ENCODE measurements at places on chromosomes 12 and 14.

- DNase-seq, result no peak
These were observed 640.3 kb downstream of the TMEM121 start for GRCh38 chr14:106166650-106167204.

- no peak for DNase-seq
These were observed 230.9 kb downstream of the BTG1 start for GRCh38 chr12:91914701-91915100.

- DNase-seq, result no peak
These were observed 48.5 kb downstream of the CDC42BPB start for GRCh38 chr14:103008768-103009357.

- DNase-seq, result no peak
These were observed 555.2 kb downstream of the DIO2 start for GRCh38 chr14:79656056-79656455.

DNA sequence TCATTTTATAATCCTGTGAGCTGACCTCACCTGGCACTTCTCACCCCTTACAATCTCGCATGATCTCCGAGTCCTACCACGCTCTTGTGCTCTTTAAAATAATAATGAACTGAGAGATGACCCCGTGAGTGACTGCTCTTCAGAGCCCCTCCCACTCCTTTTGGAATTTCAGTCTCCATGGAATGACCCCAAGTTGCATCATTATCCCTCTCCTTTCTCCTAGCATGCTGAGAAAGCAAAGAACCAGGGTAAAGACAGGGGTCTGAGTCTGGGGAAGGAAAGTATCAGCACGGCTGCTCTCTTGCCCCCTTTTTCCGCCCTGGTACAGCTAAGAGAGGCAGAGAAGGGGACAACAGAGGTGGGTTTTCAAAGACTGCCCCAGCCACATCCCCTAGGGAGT is 178.3 kb upstream of the PLEKHA5 start:
- no peak for DNase-seq

DNA sequence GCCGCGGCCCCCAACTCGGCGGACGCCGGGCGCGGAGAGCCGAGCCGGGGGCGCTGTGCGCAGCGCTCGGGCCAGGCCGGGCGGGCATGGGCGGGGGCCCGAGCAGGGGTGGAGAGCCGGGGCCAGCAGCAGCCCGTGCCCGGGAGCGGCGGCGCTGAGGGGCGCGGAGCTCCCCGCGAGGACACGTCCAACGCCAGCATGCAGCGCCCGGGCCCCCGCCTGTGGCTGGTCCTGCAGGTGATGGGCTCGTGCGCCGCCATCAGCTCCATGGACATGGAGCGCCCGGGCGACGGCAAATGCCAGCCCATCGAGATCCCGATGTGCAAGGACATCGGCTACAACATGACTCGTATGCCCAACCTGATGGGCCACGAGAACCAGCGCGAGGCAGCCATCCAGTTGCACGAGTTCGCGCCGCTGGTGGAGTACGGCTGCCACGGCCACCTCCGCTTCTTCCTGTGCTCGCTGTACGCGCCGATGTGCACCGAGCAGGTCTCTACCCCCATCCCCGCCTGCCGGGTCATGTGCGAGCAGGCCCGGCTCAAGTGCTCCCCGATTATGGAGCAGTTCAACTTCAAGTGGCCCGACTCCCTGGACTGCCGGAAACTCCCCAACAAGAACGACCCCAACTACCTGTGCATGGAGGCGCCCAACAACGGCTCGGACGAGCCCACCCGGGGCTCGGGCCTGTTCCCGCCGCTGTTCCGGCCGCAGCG is 639 bp downstream of the FZD10 start:
- no peak for DNase-seq

DNA sequence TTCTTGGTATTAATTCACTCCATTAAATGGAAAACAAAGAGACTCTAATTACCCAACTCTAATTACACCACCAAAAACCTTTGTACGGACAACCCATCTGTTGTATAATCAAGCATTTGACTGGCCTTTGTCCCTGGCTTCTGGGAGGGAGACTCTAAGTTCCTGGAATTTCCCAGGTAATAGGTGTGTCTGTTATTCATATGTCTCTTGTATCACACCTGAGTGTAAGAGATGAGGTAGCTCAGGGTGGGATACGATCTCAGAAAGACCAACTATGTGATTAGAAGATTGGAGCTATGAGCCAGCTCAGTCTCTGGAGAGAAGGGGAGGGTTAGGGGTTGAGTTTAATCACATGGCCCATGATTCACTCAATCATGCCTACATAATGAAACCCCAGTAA is 94.7 kb upstream of the PLXNC1 start:
- DNase-seq, result no peak

GRCh38 chr12:50188241-50188781 is 21.1 kb upstream of the CERS5 start:
- no peak for DNase-seq

DNA sequence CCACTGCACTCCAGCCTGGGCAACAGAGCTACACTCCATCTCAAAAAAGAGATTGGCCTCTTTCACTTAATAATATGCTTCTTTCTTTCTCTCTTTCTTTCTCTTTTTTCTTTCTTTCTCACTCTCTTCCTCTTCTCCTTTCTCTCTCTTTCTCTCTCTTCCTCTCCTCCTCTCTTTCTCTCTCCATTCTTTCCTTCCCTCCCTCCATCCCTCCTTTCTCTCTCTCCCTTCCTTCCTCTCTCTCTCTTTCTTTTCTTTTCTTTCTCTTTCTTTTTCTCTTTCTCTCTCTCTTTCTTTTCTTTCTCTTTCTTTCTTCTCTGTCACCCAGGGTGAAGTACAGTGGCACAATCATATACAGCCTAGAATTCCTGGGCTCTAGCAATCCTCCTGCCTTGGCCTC is 38.4 kb downstream of the IRF2BPL start:
- no peak for DNase-seq

DNA sequence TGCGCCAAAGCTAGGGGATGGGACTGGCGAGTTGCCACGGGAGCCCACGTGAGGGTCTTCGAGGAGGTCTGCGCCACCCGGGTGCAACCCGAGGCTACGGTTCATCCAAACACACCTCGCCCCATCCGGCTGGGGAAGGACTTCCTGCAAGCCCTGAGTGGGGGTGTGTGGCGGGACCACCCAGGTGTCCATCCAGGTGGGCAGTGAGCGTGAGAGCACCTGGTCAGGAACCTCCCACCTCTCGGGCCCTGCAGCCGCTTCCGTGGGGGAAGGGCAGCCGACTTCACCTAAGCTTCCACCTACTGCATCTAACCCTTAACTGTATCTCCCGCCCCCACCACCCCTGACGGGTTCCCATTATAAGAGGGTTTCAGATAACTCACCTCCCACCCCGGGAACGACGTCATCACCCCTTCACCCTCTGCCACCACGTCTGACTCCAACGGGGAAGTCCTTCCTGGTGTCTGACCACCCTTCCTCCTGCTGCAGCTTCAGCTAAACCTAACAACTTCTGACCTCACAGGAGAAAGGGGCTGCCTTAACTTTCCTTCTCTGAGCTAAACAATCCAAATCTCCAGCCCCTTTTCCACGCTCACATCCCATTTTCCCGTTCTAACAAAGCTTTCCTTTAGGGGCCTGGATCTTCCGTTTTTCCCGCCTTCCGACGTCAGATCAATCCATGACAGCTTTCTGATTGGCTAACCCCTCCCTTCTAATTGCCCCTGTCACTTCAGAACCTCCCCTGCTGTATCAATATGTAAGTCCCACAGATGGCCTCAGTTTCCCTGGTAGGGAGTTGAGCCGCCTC is 27.4 kb upstream of the SMUG1 start:
- DNase-seq, result peak; percentile 32

- peak; percentile 42 for DNase-seq
These were observed 46.2 kb downstream of the KDM2B start for GRCh38 chr12:121534495-121535148.

- no peak for DNase-seq
These were observed 222.1 kb downstream of the RPS29 start for GRCh38 chr14:49363821-49364751.

DNA sequence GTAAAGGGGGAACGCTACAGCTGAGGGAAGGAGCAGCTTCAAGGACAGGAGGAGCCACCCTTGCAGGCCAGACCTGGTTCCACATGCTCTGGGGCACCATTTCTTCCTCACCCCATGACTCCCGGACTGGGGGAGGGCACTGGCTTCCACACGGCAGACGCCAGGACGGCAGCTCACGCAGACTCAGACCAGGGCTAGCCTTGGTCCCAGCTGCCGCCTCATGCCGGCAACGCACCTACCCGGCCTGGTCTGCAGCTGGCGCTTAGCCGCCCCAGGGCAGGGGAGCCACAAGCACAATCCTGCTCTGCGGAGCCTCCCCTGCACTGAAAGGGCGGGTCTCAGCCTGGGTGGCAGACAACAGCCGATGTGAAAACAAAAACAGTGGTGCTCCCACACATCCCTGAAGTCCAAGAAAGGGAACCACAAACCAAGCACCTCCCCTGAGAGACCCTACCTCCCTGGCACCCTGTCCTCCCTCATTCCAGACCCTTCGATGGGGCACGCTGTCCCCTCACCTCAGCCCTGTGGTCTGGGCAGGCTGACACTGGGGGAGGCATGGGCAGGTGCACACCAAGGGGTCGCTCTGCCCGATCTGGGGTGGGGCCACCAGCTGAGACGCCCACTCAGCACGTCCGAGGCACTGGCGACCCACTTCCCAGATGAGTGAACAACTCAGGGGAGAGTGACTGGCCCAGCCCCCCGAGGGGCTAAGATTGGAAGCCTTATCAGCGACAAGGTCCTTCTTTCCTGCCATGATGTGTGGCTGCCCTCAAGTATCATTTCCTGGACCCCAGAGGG is 65.0 kb downstream of the CHGA start:
- no peak for DNase-seq

GRCh38 chr12:31029468-31029867 is 44.2 kb upstream of the DDX11 start:
- DNase-seq, result no peak

DNA sequence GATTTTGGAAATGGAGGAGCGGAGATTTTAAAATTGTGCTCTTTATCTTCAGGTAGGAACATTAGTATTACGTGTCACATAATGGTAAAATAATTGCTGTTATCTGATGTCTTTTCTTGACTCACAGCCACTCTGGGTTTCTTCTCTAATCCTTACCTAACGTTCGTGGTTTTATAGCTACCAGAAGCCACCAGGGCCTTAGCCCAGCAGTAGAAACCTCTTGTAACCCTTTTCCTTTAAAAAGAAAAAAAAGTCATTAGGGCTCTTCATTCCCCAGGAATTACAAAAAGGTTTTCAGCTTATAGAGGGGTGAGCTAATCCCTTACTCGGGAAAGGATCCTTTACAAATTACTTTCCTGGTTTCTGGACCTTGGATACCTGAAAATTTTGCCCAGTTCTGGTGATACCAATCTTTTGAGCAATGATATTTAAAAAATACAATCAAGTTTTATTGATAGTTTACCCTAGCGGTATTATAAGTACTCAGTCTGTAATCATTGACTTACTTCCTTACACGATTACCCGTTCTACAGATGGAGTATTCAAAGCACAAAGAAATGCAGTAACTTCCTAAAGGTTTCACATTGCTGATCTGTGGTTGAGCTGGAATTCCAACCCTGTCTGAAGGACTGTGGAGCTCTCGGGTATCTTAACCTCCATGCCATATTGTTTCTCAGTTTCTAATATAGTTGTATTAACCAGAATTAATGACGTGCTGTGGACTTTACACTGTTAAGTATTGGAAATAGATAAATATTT is 1.6 kb downstream of the GABARAPL1 start:
- no peak for DNase-seq

- DNase-seq, result no peak
These were observed 30.1 kb downstream of the NPC2 start for GRCh38 chr14:74462993-74463392.

GRCh38 chr12:92640691-92641090 is 62.1 kb upstream of the PLEKHG7 start:
- no peak for DNase-seq

DNA sequence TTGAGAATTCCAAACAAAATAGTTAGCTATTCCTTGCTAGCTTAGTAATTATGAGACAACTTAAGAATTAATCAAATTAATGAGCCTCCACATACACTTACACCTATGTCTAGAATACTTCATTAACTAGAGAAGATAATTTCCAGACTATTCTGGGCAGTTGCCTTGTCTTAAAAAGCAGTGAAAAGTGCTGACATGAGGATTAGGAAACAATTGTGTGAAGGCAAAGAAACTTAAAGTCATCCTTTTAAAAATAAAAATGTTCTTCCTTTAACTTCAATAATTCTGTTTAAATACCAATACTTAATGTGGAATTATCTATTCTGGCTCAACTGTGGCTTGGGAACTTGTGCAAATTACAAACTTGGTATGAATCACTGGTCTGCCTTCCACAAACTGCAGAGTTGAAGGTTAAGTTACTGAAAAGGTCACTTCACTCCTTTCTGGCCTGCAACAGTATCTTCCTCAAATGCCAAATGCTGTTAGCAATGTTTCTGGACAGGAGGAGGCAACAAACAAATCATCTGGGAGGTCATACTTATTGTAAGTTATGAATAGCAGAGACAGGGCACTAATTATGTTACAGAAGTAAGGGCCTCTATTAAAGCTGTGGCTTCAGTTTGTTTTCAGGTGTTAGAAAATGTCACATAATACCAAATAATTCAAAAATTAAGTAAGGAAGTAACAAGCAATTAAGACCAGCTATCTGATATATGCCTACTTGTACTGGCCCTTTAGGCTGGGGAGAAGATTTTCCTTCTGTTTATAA is 19.2 kb downstream of the PPTC7 start:
- no peak for DNase-seq

DNA sequence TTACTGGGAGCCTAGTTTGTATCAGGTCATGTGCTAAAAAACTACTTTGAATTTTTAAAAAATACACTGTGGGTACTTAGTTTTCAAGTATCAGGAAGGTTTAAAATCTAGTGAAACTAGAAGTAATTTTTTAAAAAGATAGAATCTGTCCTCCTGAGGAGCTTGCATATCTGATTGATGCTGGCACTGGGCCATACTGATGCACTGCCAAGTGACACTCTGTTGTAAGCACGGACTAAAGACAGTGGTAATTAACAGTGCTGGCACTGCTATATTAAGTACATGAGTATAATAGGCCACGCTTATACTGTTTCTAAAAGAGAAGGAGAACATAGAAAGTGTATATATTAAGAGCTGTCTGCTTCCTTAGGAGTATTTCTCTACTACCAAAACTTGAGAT is 10.0 kb upstream of the TBC1D30 start:
- DNase-seq, result no peak

- no peak for DNase-seq
These were observed 40.6 kb downstream of the ANO2 start for GRCh38 chr12:5904441-5904840.

DNA sequence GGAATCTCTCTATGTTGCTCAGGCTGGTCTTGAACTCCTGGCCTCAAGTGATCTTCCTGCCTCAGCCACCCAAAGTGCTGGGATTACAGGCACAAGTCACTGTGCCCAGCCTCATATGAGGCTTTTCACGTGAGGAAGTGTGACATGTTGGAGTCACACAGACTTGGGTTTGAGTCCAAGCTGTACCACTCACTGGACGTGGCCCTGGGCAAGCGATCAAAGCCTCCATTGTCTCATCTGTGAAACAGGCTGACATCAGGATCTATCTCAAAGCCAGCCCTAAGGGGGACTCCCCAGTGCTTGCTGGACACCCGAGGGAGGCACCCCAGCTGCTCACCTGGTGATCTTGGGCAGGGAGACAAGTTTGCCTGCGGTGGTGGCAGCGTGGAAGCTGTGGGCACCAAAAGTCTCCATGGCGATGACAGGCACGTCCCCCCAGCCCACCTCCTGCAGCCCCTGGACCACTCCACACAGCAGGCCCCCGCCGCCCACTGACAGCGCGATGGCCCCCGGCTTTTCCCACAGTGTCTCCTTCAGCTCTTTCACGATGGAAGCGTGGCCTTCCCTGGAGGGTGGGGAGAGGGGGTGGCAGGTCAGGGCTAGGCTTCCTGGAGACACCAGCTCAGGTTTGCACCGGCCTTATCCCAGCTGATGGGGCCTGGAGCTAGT is 6.7 kb downstream of the SDS start:
- DNase-seq, result no peak

All from stimulated activated CD8-positive, alpha-beta memory T cell treated with anti-CD3 and anti-CD28 coated beads, Interleukin-2, amount 100 ng/mL, for 48 hours (primary cell).